ENCODE measurements at places on chromosomes 5 and 9.

DNA sequence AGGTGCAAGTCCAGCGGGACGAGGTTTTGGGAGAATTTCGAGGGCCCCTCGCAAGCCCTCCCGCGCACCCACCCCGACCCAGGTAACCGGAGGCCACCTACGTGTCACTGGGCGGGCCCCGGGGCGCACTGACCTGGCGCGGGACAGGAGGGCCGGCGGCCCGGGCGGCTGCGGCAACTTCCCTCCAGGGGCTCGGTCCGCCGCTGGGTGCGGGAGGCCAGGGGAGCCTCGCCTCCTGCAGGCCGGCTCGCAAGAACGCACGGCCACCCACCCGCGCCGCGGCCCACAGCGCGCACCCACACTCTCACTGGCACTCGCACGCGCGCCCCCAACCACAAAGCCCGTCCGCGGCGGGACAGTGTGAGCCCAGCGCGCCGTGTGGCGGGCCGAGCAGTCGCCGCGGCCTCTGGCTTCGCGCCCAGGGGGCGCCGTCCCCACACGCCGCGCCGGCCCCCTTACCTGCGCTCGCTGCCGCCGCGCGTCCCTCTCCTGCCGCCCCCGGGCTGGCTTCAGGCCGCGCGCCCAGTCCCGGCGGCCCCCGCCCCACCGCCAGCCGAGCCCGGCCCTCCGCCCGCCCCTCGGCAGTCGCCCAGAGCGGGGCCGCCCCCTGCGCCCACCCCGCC is 451 bp downstream of the LPAR1 start:
- DNase-seq: peak; percentile 35

- DNase-seq: no peak
Observed at GRCh38 chr9:111897601-111898137, 1.1 kb downstream of the UGCG start.

- DNase-seq: no peak
Observed at GRCh38 chr5:107300721-107301327, 369.9 kb downstream of the EFNA5 start.

DNA sequence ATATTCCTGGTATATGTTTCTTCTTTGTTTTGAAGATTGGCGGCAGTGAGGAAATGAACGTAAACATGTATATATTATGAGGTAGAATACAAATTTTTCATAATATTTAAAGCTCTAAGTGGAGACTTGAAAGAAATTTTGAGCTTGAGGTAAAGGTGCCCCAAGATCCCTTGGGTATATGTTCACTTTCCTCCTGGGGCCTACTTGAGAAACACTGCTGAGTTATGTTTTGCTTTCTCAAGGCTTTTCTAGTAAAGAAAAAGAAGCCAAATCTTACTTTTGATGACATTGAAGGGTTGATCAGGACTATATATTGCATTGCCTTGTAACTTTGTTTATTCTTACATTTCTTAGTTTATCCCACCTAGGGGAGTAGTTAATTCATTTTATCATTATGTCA is 30.7 kb downstream of the AP3S1 start:
- DNase-seq: no peak

GRCh38 chr9:86767373-86767772 is 179.9 kb downstream of the GAS1 start:
- DNase-seq: no peak

DNA sequence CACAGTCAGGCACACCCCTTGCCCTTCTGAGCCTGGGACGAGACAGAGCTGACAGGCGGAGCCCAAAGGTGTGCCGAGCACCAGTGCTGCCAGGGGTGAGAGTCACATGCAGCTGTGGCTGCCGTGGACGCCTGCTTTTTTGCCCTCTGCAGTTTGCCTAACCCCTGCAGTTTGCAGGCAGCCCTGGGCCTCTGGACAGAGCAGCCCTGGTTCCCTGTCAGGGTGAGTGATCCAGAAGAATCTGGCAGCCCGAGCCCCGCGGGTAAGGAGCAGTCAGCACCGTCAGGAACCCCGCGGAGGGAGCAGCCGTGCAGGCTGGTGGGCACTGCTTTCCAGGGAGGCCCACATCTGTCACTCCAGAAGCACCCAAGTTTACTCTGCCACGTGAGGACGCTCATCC is 30.3 kb downstream of the CEP72 start:
- no peak for DNase-seq

GRCh38 chr5:5658889-5659465 is 236.5 kb downstream of the ICE1 start:
- no peak for DNase-seq

DNA sequence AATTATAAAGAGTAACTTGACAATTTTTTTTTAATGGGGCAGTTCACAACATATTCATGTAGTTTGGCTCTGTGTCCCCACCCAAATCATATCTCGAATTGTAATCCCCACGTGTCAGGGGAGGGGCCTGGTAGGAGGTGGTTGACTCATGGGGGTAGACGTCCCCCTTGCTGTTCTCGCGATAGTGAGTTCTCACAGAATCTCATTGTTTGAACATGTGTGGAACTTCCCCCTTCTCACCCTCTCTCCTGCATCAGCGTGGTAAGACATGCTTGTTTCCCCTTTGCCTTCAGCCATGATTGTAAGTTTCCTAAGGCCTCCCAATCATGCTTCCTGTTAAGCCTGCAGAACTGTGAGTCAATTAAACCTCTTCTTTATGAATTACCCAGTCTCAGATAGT is 40.7 kb downstream of the FBXW11 start:
- no peak for DNase-seq

DNA sequence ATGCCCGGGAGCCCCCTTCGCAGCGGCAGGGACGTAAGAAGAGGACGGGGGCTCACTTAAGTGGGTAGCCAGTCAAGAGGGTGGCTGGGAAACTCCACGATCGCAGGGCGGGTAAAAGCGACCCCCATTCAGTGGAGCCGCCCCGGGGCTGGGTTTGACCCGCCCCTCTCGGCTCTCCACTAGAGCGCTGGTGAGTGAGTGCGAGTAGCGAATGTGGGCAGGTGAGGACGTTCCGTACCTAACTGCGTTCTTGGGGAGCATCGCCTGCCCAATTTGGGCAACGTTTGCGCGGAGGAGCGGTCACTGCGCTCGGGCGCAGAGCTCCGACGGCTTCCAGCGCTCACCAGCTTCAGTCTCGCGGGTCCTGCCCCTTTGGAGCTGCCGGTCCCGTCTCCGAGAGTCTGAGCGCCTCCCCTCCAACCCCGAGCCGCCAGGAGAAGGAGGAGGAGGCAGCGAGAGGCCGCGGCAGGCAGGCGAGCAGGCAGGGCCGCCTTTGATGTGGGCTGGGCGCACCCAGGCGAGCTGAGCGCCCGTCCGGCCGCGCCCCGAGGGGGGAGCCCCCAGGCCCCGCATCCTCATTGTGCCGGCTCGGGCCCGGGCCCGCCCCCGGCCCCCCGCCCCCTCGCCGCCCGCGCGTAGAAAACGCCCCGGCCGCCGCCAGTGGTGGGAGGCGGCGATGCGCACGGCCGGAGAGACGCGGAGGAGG is at the start of gene FGF18:
Gene FGF18, plus strand, starts transcription at position 666 of the 706 bp plus-strand sequence. CDS start 553 bp downstream, outside the sequence.
- no peak for DNase-seq

GRCh38 chr5:58987193-58987592 is 404.3 kb downstream of the RAB3C start:
- no peak for DNase-seq

- no peak for DNase-seq
Observed at GRCh38 chr5:82425591-82425990, 147.4 kb upstream of the RPS23 start.

DNA sequence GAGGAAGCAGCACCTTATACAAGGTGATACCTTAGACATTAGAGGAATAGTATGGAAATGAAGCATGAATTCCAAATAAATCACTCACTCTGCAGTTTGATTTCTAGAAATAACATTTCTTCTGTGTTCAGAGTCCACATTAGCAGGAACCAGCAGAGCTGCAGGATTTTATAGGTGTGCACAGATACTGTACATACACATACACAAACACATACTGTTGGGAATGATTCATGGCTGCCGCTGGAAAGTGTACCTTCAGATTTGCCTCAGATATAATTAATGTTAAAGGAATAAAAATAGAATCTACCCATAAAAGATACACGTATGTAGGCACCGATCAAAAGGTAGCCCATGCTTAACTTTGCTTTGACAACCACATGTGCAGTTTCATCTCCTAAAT is 578.1 kb downstream of the CSNK1G3 start:
- DNase-seq: no peak

- DNase-seq: no peak
Observed at GRCh38 chr5:114319821-114320220, 42.0 kb upstream of the KCNN2 start.

DNA sequence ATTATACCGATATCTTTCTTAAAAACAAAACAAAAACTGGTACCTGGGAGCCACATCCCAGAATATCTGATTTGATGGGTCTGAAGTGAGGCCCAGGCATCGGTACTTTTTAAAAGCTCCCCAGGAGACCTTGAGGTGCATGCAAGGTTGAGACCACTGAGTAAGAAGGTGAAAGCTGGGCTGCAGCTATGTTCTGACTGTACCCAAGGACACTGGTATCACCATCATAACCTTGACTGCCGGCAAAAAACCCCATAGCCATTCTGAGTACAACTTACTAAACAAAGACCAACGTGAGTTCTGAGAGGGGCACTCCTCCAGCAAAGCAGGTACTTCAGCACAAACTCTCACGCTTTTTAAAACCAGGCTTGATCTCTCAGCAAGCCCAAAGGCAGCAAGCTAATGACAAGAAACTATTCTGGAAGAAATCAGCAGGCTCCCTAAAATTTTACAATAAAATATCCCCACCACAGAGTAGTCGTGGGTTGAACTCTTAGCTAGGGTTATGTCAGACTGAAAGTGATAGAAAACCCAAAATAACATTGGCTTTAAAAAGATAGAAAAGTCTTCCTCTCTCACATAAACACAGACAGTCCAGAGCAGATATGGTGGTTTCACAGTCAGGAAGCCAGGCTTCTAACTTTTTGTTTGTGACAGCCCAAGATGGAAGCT is 263.9 kb downstream of the SAXO1 start:
- no peak for DNase-seq

DNA sequence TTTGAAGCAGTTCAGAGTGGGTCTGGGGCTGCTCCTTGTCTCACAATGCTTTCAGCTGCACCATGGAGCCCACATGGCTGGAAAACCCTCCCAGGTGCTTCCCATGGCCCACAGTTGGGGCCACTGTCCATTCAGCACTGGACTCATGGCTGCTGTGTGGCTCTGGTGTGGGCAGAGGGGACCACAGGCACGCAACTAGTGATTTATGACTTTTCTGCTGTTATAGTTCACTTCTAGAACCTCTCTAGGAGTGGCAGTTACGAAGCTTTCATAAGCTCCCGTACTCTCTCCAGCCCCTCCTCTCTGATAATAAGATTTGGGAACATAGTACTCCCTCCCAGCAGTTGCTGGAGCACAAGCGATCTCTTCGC is 29.0 kb downstream of the GLRA1 start:
- DNase-seq: no peak

- DNase-seq: no peak
Observed at GRCh38 chr5:110251366-110251765, 475.1 kb downstream of the TMEM232 start.

DNA sequence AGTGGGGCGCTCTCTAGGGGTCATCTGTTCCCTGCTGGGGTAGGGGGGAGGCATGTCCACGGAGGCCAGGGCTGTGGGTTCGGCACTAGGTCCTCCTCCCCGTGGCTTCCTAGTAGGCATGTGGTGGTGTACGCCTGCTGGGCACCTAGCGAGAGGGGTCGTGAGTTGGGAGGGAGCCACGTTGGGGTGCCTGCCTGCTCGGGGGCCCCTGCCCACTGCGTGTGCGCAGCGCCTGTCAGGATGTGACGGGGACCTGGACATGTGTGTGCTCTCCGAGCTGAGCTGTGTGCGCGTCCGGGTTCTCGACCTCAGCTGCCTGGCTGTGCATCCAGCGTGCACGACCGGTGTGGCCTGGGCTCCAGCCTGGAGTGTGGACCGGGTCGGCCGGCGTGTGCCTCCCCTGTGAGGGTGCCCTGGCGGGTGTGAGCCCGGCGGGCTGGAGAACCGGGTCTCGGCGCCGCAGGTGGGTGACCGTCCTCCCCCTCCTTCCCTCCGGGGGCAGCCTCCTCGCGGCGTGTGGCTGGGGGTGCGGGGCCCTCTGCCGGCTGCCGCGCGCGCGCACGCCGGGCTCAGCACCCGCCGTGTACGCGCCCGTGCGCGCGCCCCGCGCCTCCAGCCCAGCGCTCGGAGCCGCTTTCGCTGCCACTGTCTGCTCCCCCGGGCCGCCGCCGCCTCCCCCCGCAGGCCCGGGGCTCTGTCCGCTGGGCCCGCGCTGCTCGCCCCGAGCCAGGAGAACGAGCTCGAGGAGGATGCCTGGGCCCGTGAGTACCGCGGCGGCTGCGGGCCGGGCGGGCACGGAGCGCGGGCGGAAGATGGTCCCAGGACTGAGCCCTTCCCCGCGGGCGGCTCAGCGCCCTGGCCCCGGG is at the start of gene PRR7:
Gene PRR7, plus strand, starts transcription at position 615 of the 866 bp plus-strand sequence. CDS start 8,254 bp downstream, outside the sequence.
- DNase-seq: peak; percentile 89

DNA sequence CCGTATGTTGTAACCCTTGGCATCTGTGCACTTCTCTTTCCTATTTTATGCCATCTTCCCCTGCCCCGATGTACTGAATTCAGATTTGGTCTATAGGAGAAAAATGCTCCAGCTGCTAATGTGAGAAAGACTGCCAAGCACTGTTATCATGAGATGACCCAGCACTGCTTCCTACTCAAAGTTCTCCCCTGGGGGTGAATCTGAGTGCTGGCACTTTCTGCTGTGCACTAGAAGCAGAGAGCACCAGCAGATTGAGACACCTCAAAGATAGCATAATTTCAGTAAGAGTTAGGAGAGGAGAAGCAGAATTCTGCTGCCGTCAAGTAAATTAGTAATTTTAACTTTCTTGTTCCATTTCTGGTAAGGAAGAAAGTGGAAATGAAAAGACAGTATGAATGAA is 92.8 kb upstream of the ACOT12 start:
- DNase-seq: no peak

DNA sequence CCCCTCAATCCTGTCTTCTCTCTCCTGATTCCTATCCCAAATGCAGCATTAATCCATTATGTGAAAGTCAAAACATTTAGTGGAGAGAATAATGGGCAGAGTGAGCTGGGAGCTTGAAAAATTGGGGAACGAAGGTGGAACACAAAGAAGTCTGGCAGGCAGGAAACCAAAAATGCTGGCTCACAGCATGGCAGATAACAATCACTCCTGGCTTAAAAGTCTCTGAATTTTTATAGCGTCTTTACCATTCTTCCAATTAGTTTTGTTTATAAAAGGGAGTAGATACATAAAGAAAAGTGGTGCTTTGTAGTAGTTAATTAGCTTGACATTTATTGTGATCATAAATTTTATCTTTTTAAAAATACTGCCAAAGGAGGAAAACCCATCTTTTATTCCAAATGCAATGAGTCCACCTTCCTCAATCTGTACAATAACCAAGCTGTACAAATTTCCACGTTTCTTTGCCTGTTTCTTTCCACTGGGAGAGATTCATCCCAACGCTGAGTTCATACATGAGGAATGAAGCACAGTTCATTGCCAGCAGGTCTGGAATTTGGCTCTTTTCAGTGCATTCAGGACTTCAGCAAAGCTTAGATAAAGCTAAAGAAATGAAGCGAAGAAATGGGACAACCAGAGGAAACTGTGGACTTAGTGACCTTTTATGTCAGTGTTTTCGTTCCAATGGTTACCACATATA is 174.7 kb downstream of the HMHB1 start:
- no peak for DNase-seq

Measured in activated naive CD8-positive, alpha-beta T cell treated with anti-CD3 and anti-CD28 coated beads, Interleukin-2, amount 10 ng/mL, durations not matched to agents 7 days and 5 days (primary cell).